ENCODE measurements at places on chromosomes 6 and 20.

GRCh38 chr20:44344723-44345122 lies 7.9 kb downstream of the R3HDML start:
- DNase-seq: no peak

DNA sequence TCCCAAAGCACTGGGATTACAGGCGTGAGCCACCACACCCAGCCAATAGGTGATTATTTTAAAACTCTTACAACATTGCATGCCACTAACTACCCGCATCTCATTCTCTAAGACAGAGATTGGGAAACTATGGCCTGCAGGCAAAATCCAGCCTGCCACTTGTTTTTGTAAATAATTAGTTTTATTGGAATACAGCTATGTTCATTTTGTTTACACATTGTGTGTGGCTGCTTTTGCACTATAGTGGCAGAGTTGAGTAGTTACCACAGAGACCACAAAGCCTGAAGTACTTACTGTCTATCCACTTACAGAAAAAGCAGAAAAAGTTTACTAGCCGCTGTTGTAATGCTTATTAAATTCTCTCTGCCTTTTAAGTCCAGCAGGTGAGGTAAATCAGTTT lies 16.4 kb upstream of the PKIG start:
- DNase-seq: no peak

- no peak for DNase-seq
Measured at GRCh38 chr20:38722683-38723016, 1.6 kb upstream of the SLC32A1 start.

DNA sequence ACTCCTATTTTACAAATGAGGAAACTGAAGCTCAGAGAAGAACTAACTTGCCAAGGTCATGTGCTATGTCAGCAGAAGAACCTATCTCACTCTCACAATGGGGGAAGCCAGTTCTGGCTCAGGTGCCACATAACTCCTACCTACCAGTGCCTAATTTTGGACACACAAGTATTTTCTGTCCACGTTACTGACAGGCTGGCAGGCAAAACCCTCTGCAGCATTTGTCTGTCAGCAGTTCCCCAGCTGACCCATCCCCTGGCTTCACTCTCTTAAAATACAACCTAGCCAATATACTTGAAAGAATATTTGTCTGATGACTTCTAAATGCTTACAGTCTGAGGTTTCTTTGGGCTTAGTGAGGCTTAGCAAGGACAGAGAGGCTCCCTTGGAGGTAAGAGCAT lies 15.5 kb downstream of the GSS start:
- DNase-seq: no peak

- no peak for DNase-seq
Measured at GRCh38 chr20:10716855-10717254, 43.1 kb upstream of the JAG1 start.

DNA sequence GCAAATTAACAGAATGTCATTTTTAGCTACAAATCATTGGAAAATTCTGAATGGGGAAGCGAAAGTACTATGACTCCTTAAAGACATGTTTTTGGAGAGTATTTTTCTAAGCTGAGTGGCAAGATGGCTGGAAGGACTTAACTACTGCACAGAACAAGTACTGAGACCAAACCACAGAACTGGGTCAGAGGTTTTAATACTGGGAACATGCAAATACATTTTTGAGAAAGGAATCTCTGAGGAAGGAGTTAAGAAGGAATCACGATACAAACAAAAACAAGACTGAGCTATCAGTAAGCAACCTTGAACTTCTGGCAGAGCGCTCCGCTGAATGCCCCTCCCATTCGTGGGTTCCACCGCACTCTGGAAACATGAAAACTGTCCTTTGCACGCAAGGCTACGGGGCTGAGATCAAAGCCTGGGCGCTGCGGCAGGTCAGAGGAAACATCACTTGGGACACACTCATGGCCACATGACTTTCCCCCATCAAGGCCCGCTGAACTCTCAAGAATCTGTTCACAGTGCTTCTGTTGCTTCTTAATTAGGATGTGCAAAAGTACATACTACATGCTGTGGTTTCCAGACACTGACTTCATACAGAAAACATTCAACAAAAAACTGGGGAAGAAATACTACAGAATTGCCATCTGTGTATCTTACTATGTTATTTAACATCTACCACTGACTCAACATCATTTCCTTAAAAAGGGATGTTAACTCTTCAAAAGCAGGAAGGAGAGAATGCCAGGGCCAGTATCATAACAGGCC lies 27.8 kb downstream of the SLC23A2 start:
- DNase-seq: peak; percentile 72

- no peak for DNase-seq
Measured at GRCh38 chr20:61661025-61661424, 404.7 kb downstream of the TAF4 start.

GRCh38 chr6:30147096-30147495 lies 11.2 kb downstream of the TRIM40 start:
- DNase-seq: no peak

DNA sequence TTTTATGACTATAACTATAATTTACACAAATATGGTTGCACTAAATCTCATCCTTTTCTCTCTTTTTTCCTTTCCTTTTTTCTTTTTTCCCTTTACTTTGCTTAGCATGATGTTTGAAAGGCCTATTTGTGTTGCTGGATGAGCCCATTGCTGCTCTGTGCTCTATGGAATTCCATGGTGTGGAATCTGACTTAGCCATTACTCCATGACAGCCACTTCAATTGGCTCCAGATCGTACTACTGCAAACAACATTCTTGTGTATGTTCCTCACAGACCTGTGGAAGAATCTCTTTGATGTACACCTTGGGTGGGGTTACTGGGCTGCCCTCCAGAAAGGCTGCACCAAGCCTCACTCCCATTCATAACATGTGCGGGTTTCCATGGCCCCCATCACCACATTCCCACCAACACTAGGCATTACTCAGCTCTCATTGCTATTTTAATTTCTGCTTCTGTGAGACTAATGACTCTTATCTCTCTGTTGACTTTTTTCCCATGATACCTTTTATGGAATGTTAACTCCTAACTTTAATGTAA lies 979.0 kb downstream of the KIF16B start:
- no peak for DNase-seq

- DNase-seq: no peak
Measured at GRCh38 chr6:63919556-63920110, 284.0 kb downstream of the PHF3 start.

DNA sequence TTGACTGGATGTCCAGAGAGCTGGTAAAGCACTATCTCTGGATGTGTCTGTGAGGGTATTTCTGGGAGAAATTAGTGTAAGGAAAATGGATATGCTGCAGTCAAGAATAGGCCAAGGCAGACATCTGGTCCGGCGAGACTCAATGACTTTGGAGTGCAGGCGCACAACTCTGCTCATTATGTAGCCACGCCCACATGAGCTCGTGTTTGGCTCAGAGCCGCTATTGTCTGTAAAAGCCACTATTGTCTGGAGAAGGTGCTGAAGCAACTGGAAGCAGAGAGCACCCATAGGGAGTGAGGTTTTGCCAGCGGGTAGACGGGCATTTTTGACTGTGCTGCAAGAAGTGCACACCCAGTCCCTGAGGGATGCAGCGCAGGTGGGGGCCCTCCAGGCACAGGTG lies 305.0 kb upstream of the POU3F2 start:
- DNase-seq: no peak

DNA sequence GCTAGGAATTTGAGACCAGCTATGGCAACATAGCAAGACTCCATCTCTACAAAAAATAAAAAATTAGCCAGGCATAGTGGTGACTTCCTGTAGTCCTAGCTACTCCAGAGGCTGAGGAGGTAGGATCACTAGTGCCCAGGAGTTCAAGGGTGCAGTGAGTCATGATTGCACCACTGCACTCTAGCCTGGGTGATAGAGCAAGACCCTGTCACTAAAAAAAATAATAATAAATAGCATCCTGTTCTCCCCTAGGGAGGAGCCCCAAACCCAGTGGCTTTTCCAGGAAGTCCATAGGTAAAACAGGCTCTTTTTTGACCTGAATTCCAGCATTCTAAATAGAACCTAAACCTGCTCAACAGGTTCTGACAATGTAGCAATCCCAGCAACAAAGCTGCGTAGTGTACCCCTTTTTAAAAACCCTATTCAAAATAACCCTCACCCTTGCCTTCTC lies 192.0 kb downstream of the ALDH8A1 start:
- no peak for DNase-seq

DNA sequence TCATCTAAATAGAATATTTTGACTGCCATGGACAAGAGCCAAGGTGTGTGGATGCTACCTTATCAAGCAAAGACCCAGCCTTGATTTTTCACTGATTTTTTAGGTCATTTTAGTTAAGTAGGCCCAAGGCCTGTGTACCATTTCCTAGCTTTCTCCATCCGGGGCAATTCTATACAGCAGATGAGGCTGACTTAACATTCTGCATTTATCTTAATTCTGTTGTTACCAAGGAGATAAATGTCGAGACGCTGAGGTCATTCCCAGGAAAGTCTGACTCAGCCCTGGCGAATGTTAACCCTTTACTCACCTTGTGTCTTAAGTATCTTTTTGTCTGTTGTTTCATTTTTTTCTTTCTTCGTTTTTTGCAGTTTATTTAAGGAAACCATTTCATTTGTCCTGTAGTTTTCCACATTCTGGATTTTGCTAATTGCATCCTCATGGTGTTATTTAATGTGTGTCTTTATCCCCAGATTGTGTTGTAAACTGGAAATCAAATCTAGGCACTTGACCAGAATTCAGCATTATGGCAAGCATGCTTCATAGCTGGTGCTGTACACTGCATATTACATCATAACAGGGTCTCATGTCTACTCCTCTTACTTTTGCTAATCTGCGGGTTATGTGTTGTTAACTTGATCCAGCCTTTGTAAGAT lies 277.0 kb downstream of the CDKAL1 start:
- no peak for DNase-seq

GRCh38 chr6:152846825-152847224 lies 96.2 kb downstream of the VIP start:
- no peak for DNase-seq

GRCh38 chr6:28205879-28206278 lies 19.2 kb upstream of the ZSCAN9 start:
- no peak for DNase-seq

DNA sequence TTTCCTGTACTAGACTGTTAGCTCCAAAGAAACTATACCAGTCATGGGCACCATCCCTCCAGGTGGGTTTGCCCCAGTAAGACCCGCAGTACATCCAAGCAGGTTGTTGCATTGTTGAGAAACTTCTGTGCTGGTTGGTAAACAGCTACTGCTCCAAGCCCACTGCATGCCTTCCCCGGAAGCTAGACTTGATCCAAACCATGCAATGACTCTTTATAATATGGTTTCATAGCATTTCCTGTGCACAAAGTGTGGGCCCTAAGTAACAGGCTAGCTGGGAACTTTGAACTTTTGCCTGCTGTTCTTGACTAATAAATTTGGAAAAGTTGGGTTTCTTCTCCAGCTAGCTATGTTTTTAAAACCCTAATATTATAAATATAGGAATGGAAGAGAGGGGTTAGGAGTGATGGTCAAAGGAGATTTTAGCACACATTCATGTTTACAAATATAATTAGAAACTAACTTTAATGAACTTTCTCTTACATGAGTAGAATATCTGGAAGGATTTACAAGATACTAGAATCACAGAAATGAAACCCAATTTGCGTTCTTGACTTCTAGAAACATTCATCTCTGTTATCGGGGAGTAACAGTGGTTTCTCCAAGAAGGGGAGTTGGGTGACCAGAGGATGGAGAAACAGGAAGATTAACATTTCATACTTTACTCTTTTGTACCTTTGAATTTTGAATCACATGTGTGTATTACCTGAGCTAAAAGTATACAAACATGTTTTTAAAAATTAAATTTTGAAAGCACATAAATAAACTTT lies 51.7 kb downstream of the GFOD1 start:
- no peak for DNase-seq

GRCh38 chr20:62389601-62390087 lies 2.7 kb downstream of the RPS21 start:
- no peak for DNase-seq

GRCh38 chr20:47235111-47235510 lies 121.4 kb downstream of the ZMYND8 start:
- no peak for DNase-seq

DNA sequence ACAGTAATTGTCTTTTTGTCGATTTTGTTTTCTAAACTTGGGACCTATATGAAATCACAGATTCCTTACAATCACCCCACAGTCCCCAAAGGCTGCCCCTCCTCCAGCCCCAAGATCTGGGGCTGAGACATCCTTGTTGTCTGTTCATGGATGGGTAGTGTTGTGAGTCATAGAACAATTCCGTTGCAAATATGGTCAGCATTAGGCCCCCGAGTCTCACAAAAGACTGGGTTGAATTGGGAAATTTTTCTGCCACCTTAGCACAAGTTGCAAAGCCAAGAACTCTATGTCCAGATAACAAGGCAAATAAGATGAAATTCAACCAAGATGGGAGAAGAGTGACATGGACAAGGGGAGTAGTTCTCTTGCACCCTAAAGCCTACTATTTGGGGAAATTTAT lies 10.5 kb upstream of the TAB2 start:
- no peak for DNase-seq

DNA sequence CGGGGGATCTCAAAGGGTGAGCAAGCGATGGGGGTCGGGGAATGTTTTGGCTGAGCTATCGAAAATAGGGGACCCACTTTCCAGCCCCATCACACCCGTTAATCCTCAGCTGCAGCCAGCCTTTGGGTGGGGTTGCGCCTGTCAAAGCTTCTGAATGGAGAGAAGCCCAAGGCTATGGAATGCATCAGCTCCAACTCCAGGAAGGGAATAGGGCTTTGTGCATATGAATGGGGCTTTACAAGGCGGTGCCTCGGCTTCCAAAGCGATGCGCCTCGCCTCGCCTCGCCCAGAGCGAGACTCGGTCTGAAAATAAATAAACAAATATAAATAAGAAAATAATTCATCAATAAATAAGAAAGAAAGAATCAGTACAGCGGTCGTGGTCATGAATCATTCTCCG lies 751.4 kb upstream of the DEFB115 start:
- no peak for DNase-seq

DNA sequence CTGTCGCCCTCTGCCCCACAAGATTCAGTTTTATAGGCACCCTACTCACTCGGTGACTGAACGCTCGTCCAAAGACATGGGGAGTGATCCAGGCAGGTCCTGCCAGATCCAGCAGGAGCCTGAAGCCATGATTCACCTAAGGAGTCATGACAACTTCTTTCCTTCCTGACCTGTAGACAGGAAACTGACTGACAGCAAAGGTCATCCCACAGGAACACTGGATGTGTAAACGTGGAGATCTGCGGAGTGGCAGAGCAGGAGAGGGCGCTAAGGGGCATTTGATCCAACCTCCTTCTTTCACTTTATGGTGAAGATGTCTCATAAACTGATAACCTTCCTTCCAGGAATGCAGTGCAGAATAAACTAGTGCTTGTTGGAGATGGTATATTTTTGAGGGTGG lies 192.2 kb downstream of the GJA10 start:
- DNase-seq: no peak

GRCh38 chr20:8428988-8429387 lies 296.9 kb downstream of the PLCB1 start:
- DNase-seq: no peak

- peak; percentile 50 for DNase-seq
Measured at GRCh38 chr20:37315452-37316110, 26.1 kb downstream of the MANBAL start.
